ENCODE measurements at places on chromosomes 5 and 9. TPM values are rescaled to one million over a fixed set of nuclear protein-coding genes. Genes with fewer than 3 reads are reported as not detected.

DNA sequence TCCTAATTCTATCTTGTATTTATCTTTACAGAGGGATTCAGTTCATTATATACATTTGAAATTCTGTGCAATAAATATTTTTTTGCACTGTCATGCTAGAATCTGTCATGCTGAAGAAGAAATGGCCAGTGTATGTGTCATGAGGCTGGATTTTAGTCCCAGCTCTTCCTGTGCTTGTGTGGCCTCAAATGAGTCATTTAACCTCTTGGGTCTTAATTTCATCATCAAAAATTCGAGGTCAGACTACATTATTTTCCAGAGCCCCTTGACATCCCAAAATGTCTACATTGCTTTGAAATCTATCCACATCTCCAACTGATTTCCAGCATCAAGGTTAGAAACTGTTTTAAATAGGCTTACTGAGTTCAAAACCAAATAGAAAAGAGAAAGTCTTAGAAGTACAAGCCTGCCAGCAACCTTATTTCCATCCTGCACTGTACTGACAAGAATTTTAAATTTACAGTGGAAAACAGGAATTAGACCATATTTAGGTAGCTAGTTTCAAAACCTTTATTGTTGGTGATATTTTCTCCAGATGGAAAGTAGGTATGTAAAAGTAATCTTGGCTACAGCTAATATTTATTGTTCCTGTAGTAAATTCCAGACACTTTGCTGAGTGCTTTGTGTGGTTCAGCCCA is 96.7 kb upstream of the MAMDC2 start:
- H3K4me1 ChIP-seq: no peaks in the 10 kb centered on the region
- H3K27ac ChIP-seq: no peak overlapping the region
- no peaks in the 10 kb centered on the region for H3K27me3 ChIP-seq

DNA sequence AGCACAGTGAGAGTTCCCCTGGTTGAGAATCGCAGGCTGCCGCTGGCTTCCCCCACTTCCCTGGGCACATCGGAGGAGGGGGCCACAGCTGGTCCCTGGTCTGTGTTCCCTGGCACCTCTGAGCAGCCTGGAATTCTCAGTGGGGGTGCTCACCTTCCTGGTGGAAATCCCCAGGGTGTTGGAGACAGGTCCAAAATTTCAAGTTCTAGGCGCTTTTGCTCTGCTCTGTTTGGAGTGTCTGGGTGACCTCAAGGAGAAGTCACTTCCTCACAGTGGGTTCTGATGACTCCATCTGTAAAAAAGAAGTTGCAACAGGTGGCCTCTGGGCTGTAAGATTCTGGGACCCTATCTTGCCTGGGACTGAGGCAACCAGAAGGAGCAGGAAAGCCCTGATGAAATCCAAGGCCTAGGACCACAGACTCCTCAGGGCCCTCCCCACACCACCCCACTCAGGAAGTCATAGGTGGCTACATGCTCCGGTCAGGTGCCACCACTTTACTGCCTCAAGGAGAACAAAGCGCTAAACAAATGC is at the start of gene TRAF1:
TRAF1 (minus strand) TSS at position 400 of the 532 bp plus-strand sequence. CDS start 721 bp downstream, outside the sequence.
- no peaks in the 10 kb centered on the region for H3K36me3 ChIP-seq
- H3K27me3 ChIP-seq: peaks cover 22% of the 10 kb centered on the region
- H3K27ac ChIP-seq: no peak within 1 kb of the TSS
- DNase-seq: no peak
- peaks cover 45% of the 10 kb centered on the region for H3K4me1 ChIP-seq

GRCh38 chr5:154767576-154767975 is 12.4 kb downstream of the LARP1 start:
- H3K4me3 ChIP-seq: no peak overlapping the region
- DNase-seq: no peak
- H3K27me3 ChIP-seq: no peaks in the 10 kb centered on the region
- peaks cover 78% of the 10 kb centered on the region for H3K4me1 ChIP-seq
- peaks cover 2% of the 10 kb centered on the region for H3K36me3 ChIP-seq

GRCh38 chr5:39633057-39633456 is 208.3 kb upstream of the DAB2 start:
- H3K36me3 ChIP-seq: no peaks in the 10 kb centered on the region
- no peaks in the 10 kb centered on the region for H3K27me3 ChIP-seq
- no peak for DNase-seq
- no peak overlapping the region for H3K4me3 ChIP-seq
- no peak overlapping the region for H3K27ac ChIP-seq
- H3K4me1 ChIP-seq: no peaks in the 10 kb centered on the region

GRCh38 chr9:33300546-33300945 is 10.2 kb downstream of the NFX1 start:
- H3K4me1 ChIP-seq: no peaks in the 10 kb centered on the region
- peaks cover 62% of the 10 kb centered on the region for H3K36me3 ChIP-seq
- no peaks in the 10 kb centered on the region for H3K27me3 ChIP-seq
- no peak overlapping the region for H3K27ac ChIP-seq
- DNase-seq: no peak

- no peaks in the 10 kb centered on the region for H3K4me1 ChIP-seq
- no peaks in the 10 kb centered on the region for H3K27me3 ChIP-seq
- H3K36me3 ChIP-seq: no peaks in the 10 kb centered on the region
These were observed 73.8 kb downstream of the AMBP start for GRCh38 chr9:114004221-114004716.

DNA sequence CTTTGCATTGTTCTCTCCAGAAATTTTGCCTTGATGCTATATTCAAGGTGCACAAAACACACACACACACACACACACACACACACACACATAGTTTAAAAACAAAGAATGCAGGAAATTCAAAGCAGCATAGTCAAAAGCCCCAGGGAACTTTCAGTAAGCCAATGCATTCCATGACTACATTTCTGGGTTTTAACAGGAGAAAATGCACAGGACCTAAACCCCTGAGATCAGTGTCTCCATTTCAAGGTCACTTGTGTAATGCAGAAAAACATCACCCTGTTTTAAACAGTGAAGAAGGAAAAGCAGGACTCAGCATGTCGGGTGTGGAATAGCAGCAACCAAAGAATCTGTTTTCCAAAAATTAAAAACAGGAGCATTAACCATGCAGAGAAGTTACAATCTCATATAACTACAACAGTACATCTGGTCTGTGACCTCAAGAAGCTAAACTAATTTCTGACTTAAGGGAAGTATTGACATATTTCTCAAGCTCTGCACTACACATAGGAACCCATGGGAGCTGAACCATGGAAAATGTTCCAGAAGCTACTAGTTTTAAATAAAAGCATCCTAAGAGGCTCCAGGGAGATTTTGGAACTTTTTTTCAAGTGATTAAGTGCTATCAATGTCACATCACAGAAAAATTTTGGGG is 296.7 kb downstream of the HINT1 start:
- no peak overlapping the region for H3K27ac ChIP-seq
- peaks cover 15% of the 10 kb centered on the region for H3K36me3 ChIP-seq
- peaks cover 22% of the 10 kb centered on the region for H3K4me1 ChIP-seq
- no peak overlapping the region for H3K4me3 ChIP-seq
- no peak for DNase-seq

GRCh38 chr9:125146247-125146646 is 2.9 kb upstream of the SCAI start:
- no peaks in the 10 kb centered on the region for H3K27me3 ChIP-seq
- no peak overlapping the region for H3K4me3 ChIP-seq
- H3K36me3 ChIP-seq: peaks cover 16% of the 10 kb centered on the region
- peaks cover 14% of the 10 kb centered on the region for H3K4me1 ChIP-seq

DNA sequence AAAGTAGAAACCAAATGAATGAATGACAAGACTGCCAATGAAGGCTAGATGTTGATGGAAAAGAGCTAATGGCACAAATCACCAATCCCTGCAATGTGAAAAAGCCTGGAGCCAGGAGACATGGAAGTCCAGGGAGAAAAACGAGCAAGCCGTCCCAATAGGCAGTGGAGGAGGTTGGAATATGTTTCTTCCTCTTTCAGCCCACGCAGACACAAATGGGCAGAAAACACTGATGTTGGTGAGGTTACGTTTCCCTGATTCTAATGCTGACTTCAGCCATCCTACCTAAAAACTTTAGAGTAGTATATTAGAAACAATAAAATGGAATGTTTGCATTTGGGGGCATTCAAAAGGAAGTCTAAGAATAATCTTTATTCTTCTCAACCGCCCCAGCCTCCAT is 23.9 kb upstream of the KIF2A start:
- DNase-seq: no peak
- H3K36me3 ChIP-seq: peaks cover 9% of the 10 kb centered on the region
- no peak overlapping the region for H3K27ac ChIP-seq
- H3K4me3 ChIP-seq: no peak overlapping the region
- H3K4me1 ChIP-seq: no peaks in the 10 kb centered on the region
- H3K27me3 ChIP-seq: no peaks in the 10 kb centered on the region

- peaks cover 16% of the 10 kb centered on the region for H3K4me1 ChIP-seq
- no peaks in the 10 kb centered on the region for H3K36me3 ChIP-seq
- H3K4me3 ChIP-seq: no peak overlapping the region
- no peaks in the 10 kb centered on the region for H3K27me3 ChIP-seq
- no peak overlapping the region for H3K27ac ChIP-seq
These were observed 6.0 kb downstream of the TMOD1 start for GRCh38 chr9:97507428-97507984.

DNA sequence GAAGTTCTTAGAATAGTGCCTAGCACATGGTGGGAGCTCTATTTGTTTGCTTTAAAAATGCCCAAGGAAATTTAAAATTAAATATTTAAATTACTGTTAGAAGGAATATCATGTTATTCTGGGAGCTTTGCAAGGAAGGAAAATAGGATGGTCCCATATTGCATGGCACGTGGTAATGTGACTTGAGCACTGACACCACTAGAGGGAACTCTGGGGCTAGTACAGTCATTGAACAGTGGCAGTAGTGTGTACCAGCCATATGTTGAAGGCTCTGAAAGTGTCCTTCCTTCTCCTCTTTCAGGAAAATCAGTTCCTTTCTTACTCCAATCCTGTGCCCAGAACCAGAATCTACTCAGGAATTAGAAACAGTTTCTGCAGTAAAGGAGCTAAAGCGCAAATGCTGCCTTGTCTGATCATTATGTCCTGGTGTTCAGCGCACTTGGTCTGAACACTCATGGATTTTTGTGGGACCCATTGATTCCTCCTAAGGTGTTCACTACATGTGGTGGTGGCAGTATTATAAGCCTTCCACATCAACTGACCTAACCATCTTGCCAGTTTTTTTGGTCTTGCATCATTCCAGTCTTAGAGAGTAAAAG is 54.1 kb downstream of the GDA start:
- H3K36me3 ChIP-seq: no peaks in the 10 kb centered on the region
- H3K27ac ChIP-seq: no peak overlapping the region
- peak; percentile 26 for DNase-seq
- no peaks in the 10 kb centered on the region for H3K27me3 ChIP-seq

- no peaks in the 10 kb centered on the region for H3K36me3 ChIP-seq
These were observed 527 bp downstream of the MEF2C start for GRCh38 chr5:88882276-88883038.

DNA sequence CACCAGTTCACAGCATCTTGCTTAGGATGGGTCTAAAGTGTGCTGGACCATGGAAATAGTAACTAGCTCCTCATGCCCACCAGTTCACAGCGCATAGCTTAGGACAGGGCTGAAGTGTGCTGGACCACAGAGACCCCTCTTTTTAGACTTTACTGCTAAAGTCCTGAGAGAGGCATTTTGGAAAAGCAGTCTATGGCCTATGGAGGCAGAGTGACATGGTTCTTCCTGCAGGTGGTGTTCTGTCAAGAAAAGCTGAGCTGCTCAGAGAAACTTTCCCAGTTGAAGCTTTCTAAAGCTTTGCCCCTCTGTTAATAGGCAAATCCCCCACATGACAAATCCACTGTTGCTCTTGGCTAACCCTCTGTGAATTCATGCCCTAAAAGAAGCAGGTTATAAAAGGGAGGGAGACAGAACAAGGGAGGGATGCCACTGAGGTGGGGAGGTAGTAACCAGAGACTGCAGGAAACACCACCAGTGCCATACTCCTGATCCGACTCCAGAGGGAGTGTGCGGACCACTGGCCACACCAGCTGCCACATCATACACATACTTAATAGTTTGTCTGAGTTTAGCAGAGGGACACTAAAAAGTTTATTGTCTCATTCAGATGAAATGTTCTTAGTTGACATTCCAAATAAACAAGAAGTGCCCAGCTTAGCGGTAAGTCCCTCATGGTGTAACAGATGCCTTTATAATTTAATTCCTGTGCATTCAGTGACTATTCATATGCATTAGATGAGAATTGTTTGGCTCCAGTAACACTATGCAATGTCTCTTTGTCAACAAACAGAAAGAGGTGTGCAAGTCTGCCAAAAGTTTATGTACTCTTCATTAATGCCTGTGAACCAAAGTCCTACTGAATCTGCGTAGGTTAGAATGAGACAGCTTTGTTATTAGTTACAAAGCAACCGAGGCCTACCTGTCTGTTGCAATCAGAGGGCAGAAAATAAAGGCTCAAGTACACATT is 236.2 kb upstream of the NFIL3 start:
- H3K36me3 ChIP-seq: no peaks in the 10 kb centered on the region
- peaks cover 3% of the 10 kb centered on the region for H3K27me3 ChIP-seq
- peaks cover 14% of the 10 kb centered on the region for H3K4me1 ChIP-seq
- no peak overlapping the region for H3K4me3 ChIP-seq
- H3K27ac ChIP-seq: no peak overlapping the region

- H3K36me3 ChIP-seq: no peaks in the 10 kb centered on the region
- peaks cover 7% of the 10 kb centered on the region for H3K4me1 ChIP-seq
- no peaks in the 10 kb centered on the region for H3K27me3 ChIP-seq
- no peak overlapping the region for H3K4me3 ChIP-seq
These were observed 7.2 kb upstream of the KCNIP1 start for GRCh38 chr5:170496662-170497028.

DNA sequence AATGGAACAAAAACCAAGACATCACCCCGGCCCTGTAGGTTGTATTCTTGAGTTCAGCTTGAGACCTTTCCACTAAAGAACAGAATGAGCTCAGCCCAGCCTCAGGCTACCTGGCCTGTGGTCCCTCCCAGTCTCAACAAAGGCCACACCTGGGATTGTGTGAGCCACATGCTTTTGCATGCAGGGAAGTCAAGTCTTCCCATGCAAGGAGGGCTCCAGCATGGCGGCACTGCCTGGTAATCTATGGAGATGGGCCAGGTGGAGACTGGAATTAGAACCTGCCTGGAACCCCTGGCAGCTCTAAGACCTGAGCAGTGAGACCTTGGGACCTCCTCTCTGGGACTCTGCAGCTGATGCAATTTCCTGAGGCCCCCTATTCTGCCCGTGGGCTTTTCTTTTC is 49.4 kb upstream of the OTULINL start:
- H3K27me3 ChIP-seq: no peaks in the 10 kb centered on the region
- peaks cover 9% of the 10 kb centered on the region for H3K4me1 ChIP-seq
- no peaks in the 10 kb centered on the region for H3K36me3 ChIP-seq
- no peak for DNase-seq
- no peak overlapping the region for H3K27ac ChIP-seq
- H3K4me3 ChIP-seq: no peak overlapping the region

SMIM33 gene
- total RNA-seq: not detected

POMT1 gene
- total RNA-seq: 36.4 TPM

PDLIM4 gene
- 10.6 TPM for total RNA-seq

FEM1C gene
- total RNA-seq: 13.6 TPM

CMYA5 gene
- total RNA-seq: 1.1 TPM

ACOT12 gene
- not detected for total RNA-seq

PRLR gene
- total RNA-seq: 1.9 TPM

PITX1 gene
- 0.07 TPM for total RNA-seq

HEMGN gene
- 0.11 TPM for total RNA-seq

ST8SIA4 gene
- 1.3 TPM for total RNA-seq

SPATA9 gene
- not detected for total RNA-seq

C6 gene
- 0.13 TPM for total RNA-seq

PCDHGA6 gene
- 2.6 TPM for total RNA-seq

P4HA2 gene
- 19.0 TPM for total RNA-seq

PCA3 gene
- not detected for total RNA-seq

SNCB gene
- total RNA-seq: 13.4 TPM

IL31RA gene
- not detected for total RNA-seq
